ENCODE measurements at places on chromosomes 11 and 22.
A peak's percentile ranks its signal among the peaks of the same experiment; 100 is the strongest.

DNA sequence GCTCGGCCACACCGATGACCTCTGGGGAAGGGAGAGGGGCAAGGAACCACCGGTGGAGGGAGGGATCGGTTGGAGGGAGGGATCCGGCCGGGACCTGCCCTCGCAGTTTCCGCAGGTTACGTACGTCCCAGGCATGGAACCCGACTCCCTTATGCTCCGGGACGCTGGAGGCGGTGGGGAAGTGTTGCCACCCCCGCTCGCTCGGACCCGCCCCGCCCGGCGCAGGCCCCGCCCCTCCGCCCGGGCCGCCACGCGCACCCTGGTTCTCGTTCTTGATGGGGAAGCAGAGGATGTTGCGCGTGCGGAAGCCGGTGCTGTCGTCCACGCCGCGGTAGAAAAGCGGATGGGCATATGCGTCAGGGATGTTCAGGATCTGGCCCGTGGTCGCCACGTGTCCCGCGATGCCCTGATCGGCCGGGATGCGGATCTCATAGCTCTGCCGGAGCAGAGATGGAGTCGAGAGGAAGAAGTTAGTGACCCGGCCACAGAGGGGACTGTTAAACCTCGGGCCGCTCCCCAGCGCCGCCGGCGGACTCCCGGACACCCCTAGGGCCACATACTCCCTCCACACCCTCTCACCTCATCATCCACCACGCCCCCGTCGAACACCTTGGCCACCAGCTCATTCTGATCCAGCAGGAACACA lies 89.8 kb downstream of the PDE2A start:
- peak; percentile 27 for DNase-seq

- peak; percentile 36 for DNase-seq
Observed at GRCh38 chr22:38505541-38506117, 482 bp downstream of the DDX17 start.

DNA sequence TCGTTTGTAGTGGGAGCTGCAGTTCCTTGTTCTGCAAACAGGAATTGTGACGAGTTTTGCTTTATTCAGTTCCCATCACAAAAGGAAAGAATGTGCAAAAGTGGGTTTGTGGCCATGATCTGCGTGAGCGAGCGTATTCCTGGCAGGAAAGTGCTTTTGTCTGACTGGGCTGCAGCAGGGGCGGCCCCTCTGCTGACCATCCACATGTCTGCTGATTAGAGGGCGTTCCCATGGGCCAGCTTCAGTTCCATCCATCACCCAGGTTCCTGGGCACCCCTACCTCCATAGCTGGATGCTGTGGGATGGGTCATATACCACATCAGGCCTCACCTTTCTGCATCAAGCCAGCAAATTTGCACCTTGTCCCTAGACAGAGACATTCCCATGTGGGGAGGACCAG lies 28.9 kb upstream of the GAL start:
- DNase-seq: no peak

GRCh38 chr11:87719326-87720073 lies 455.7 kb downstream of the RAB38 start:
- DNase-seq: no peak

- DNase-seq: no peak
Observed at GRCh38 chr11:86803136-86804045, 3.0 kb downstream of the PRSS23 start.

GRCh38 chr11:117479372-117479771 lies 151.7 kb downstream of the CEP164 start:
- DNase-seq: no peak

DNA sequence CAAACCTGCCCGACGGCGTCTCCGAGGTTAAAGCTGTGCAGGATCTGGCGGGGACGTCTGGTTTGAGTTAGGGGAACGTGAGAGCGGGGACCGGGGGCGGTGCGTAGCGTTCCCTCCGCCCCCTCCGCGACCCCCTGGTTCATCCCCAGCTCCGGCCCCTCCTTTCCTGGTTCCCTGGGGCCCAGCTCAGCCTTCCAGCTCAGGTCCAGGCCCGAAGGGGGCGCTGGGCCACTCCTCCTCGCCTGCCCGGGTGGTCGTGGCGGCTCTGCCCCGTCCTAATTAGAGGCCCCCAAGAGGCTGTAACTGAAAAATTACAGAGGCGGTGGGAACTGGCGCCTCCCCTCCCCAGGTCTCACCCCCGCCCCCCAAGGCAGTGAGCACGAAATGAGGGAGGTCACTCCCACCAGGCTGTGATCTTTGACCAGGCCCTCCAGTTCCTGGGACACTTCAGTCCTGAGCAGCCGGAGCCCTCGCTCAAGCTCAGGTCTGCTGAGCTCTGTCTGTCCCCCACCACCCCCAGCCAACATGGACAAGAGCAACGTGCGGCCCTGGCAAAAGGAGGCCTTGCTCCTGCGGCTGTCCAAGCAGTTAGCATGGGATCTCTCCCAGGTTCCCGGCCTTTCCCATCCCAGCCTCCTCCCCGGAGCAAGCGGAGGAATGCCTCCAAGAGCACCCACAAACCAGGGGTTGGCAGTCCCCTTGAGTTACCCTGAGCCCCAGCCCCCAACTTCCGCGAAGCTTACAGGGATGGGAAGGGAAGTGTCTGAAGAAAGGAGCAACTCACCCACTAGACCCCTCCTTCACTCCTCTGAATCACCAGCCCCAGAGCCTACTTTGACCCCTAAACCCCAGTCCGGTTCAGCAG lies 3.3 kb downstream of the CD248 start:
- no peak for DNase-seq

- no peak for DNase-seq
Observed at GRCh38 chr22:16845465-16845864, 20.3 kb upstream of the XKR3 start.

DNA sequence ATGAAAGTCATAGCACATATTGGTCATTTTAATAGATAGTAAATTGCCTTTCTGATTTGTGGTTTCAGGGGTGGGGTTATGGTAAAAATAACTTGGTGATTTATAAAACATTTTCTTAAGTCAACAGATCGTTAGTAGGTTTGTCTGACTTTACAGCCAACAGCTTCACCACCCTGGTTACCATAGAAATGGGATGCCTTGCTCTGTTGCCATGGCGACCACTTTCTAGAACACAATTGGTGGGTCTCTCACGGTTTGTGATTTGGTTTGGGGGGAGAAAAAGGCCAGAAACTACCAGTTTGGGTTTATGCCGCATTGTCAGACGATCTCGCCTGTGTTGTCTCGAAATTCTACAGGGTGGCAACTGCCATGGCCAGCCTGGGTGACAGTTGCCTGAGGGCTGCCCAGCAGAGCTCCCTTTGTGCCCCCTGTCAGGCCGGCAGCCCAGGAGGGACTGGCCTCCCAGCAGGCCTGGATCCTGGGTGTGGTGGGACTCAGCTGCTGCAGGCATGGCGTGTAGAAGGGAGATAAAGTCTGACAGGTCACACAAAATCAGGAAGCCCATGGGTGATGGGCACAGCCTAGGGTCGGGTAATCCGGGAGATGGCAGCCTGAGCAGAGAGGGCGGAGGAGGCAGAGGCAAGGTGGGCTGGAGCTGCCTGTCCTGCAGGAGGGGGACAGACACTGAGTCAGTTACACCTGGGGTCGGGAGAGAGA lies 30.9 kb downstream of the KCNC1 start:
- no peak for DNase-seq

DNA sequence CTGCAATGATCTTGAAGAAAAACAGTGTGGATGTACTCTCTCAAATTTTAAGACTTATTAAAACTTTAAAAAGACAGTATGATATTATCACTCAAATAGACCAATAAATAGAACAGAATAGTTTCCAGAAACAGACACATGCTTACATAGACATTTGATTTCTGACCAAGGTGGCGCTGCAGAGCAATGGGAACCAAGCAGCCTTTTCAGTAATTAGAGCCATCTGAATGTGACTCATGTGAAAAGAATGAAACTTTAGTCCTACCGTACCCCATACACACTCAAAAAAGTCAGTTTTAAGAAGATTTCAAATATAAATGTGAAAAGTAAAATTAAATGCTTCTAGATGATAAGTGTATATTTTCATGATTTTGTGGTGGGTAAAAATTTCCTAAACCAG lies 74.2 kb upstream of the MS4A8 start:
- DNase-seq: no peak

DNA sequence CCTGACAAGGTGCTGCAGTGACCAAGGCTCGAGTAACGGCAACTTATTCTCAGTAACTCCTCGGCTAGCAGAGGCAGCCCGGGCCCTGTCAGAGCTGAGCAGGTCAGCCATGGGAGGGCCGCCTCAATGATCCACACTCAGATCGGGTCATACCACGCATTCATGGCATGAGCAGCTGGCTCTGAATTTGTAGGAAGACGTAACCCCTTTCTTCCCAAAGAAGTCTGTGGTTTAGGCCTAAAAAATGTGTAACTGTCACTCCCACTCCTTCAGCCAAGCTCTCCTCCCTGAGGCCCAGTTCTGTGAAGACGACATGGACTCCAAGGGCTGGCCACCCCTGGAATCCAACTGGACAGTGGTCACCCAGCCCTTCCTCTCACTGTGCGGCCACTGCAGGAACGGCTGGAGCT lies 30.0 kb downstream of the PPP2R1B start:
- DNase-seq: no peak

- no peak for DNase-seq
Observed at GRCh38 chr11:57197762-57198161, 16.0 kb downstream of the LRRC55 start.

Measured in stimulated activated CD8-positive, alpha-beta memory T cell treated with anti-CD3 and anti-CD28 coated beads, Interleukin-4, amount 100 ng/mL, for 4 hours (primary cell).